Activated CD8-positive, alpha-beta memory T cell treated with anti-CD3 and anti-CD28 coated beads, Interleukin-2, amount 10 ng/mL, durations not matched to agents 7 days and 5 days (primary cell): ENCODE measurements at places on chromosomes 1 and 21. TPM values are rescaled to one million over a fixed set of nuclear protein-coding genes. Genes with fewer than 3 reads are reported as not detected.

- DNase-seq, result peak; percentile 60
Observed at GRCh38 chr1:61318319-61319125, 236.2 kb downstream of the NFIA start.

GRCh38 chr1:161502641-161503393 is 2.4 kb upstream of the FCGR2A start:
- no peak for DNase-seq

- DNase-seq, result no peak
Observed at GRCh38 chr1:85296980-85297379, 20.5 kb upstream of the BCL10 start.

DNA sequence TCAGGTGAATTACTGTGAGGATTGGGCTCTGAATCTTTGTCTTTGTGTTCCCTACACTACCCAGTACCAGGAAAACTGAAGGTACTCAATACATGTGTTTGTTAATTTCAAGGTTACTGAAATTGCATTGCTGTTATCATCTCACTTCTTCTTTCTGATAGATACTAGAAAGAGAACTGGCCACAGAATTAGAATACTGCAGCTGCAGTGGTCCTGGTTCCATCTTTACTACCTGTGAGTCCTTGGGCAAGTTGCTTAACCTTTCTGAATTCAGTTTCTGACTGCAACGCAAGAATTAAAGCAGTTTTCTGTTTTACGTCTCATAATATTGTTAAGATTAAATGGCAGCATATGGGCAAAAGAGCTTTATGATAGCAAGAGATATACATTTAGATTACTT is 263.5 kb downstream of the LMO4 start:
- DNase-seq, result no peak

- no peak for DNase-seq
Observed at GRCh38 chr1:228450200-228450599, 33.5 kb upstream of the TRIM17 start.

GRCh38 chr1:156487862-156488261 is 12.7 kb downstream of the MEF2D start:
- DNase-seq, result peak; percentile 75

DNA sequence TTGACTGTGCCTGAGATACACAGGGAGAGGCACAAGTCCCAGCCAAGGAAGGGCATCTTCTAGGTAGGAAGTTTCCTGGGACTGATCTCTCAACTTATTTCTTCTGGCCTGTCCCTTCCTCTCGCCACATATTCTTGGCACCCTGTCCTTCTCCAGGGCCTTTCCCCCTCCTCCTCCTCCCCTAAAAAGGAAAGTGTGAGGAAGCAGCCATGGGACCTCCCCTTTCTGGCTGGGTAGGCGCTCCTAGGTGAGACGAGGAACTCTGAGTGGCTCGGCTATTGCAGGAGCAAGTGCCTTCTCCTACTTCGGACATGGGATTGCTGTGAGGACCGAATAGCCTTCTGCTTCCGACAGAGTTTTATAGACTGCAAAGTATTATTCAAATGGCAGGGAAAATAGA is 15.5 kb upstream of the MTARC2 start:
- DNase-seq, result no peak

GRCh38 chr1:24636661-24637357 is 6.3 kb upstream of the SRRM1 start:
- no peak for DNase-seq

GRCh38 chr1:180294711-180295110 is 64.6 kb downstream of the LHX4 start:
- no peak for DNase-seq

Gene GSTM2
- 17.8 TPM for total RNA-seq

Gene PYHIN1
- total RNA-seq, result 57.8 TPM

Gene WDR64
- total RNA-seq, result 0.12 TPM

Gene SAMD11
- not detected for total RNA-seq
